ENCODE measurements at places on chromosomes 6 and 20.

DNA sequence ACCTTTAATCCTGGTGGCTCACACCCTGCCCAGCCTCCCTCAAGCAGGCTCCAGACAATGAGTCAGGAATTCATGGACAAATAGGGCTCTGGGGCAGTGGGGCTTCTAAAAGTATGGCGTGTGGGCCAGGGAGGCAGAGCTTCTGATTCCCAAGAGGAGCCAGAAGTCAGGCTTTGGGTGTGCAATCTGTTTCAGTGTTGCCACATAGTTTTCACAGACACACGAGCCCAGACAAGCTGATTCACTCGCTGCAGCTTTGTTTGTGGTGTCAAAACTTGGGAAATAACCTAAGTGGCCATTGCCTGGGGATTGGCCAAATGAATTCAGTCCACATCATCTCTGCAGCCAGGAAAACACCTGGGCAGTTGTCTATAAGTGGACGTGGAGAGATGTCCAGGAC is 9.2 kb downstream of the PEDS1 start:
- DNase-seq, result peak; percentile 98

- DNase-seq, result no peak
These were observed 505.7 kb downstream of the CDKAL1 start for GRCh38 chr6:21039926-21040325.

- DNase-seq, result no peak
These were observed 766.8 kb upstream of the MAN1A1 start for GRCh38 chr6:120116343-120116742.

DNA sequence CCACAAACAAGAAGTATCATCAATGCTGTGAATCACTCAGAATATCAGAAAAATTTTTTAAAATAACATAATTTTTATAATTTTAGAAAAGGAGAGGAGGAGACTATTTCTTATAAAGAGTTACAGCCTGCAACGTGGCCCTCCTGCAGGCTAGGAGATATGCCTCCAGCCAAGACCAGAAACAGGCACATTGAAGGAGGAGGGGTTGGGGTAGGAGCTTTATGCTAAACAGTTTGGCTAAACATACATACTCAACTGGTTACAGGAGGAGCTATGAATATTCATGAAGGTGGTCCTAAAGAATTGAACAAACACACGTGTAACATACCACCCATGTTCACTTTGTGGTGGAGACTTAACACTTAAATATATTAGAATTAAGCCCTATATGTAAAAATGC is 14.2 kb upstream of the LCA5 start:
- no peak for DNase-seq

DNA sequence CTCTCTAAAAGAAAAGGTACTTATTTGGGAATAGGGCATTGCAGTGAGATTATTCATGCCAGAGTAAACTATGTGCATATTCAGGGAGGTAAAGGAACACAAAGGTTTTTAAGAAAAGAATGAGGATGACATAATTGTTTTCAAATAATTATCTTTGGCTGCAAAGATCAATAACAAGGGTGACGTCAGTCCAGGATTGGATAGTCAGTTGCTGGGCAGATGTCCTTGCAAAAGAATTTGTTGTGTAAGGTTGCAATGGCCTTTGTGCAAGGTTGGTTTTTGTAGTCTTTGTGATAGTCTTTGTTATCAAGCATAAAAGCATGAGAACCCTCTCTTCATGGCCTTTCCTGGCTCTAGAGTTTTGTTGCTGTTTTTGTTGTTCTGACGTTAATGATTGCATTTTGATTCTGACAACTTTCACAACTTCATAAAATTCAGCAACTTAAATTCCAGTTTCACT is 17.7 kb downstream of the LOC128125822 start:
- no peak for DNase-seq

- no peak for DNase-seq
These were observed 39.7 kb downstream of the SLC2A10 start for GRCh38 chr20:46749147-46749546.

- no peak for DNase-seq
These were observed at the start of gene SLC44A4 for GRCh38 chr6:31878726-31879125. TSS of gene SLC44A4 (minus strand) at chr6:31878997. CDS start at chr6:31878980, 17 bp downstream.

- DNase-seq, result no peak
These were observed 143.0 kb upstream of the SLC22A16 start for GRCh38 chr6:110619275-110619908.

- DNase-seq, result no peak
These were observed 103.4 kb upstream of the RALGAPA2 start for GRCh38 chr20:20815711-20816455.

Data from skeletal muscle cell (primary cell).